Esophagus squamous epithelium (tissue), 5 donors: ENCODE measurements at places on chromosomes 6 and 20. TPM values are rescaled to one million over a fixed set of nuclear protein-coding genes. Genes with fewer than 3 reads are reported as not detected.

FNDC11 gene
- total RNA-seq: under 0.01 TPM

EYS gene
- total RNA-seq: 0.87 TPM

L3MBTL1 gene
- 7.9 TPM for total RNA-seq

GABRR2 gene
- not detected for total RNA-seq

IYD gene
- total RNA-seq: not detected

CRISP3 gene
- total RNA-seq: 6.1 TPM
